ENCODE measurements at places on chromosomes 5 and 9.
A peak's percentile ranks its signal among the peaks of the same experiment; 100 is the strongest.

GRCh38 chr5:29744618-29745017, 1448.9 kb upstream of the CDH6 start:
- no peak for DNase-seq

GRCh38 chr9:124964056-124964455, 23.2 kb upstream of the GOLGA1 start:
- no peak for DNase-seq

DNA sequence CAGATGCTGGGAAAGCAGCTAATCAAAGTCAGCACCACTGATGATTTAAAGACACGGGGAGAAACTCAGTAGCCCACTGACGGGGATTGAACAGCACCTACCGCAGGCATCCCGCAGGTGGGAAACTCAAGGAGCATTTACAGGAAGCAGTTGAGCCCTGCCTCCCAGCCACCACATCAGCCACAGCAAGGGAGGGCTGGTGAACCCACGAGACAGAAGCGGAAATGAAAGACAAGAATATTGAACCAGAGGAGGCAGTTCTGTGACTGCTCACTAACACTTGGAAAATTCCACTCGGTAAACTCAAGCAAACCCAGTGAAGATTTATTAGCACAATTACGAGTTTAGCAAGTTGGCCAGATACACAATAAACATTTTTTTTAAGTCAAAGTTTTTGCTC, 10.6 kb upstream of the FAM163B start:
- DNase-seq = no peak

- no peak for DNase-seq
These were observed 83.0 kb downstream of the GADD45G start for GRCh38 chr9:89687848-89688247.

DNA sequence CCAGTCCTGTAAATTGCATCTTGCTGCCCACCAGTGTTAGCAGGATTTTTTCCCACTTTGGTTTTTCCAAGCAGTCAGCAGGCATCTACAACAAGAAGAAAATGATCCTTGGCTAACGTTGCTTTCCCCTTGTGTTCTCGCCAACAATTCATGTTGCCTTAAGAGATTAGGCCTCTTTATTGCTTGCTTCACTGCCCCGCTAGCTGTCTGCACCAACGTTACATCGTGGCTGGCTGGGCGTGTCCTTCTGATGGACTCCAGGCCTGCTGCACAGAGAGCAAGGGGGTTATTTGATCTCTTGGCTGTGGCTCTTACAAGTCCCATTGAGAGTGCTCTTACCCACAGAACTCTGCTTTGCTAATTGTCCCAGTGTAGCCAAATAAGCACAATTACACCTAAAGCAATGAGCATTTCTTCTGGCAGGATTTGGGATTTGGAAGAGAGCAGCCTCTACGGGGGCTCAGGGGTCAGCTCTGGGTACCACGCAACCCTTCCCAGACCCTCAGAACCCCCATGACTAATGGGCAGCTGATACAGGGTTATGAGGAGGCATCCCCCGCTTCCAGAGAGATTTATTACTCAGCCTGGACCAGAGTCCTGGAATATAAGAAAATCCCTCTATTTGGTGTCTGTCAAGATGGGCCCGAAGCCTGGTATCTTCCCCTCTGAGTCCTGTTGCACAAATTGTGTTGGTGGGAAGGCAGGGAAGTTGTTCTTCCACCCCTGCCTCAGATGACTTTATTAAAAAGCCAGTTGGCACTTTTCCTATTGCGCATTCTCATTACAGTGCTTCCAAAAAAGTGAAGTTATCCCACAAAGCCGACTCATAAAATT, 17.6 kb downstream of the DCANP1 start:
- DNase-seq = peak; percentile 49

- no peak for DNase-seq
These were observed 29.8 kb downstream of the PCDHAC2 start for GRCh38 chr5:140996060-140996459.

DNA sequence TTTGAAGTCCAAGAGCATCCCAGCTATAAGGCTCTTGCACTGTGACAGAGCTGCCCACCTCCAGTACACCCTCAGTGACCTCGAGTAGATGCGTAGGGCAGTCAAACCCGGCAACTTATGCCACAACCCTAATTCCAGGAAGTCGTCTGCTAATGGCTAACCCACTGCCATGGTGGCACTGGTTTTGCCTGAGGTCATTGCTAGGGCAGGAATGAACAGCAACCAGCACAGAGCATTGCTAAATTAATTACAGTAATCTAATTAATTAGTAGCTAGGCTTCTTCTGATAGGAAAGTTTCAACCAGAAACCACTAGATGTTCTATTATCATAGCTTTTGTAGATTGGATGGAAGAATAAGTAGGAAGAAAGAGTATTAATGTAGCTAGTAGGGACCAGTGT, 122.8 kb downstream of the DPYSL3 start:
- DNase-seq = no peak

- no peak for DNase-seq
These were observed 203.9 kb upstream of the CDH9 start for GRCh38 chr5:27242258-27242626.

DNA sequence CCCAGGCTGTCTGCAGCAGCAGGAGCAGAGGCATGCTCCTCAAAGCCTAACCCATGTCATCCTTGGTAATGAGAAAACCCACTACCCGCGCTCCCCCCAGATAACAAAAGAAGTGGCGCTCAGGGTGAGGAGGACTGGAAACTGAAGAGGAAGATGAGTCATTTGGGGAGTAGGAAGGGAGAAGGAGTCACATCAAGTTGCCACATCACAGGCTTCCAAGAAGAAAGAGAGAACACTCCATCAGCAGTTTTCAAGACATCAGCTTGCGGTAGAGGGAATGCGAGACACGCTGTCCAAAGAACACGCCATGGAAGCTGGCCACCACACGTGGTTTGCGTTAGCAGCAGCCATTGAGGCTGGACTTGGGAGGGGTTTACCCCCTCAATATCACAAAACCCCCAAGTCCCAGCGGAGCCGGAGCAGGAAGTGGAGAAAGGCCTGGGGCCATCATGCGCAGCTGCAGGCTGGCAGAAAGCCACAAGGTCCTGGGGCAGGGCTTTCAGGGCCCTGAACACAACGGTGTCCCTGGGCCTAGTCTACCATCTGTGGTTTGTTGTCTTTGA, 41.5 kb downstream of the SH3PXD2B start:
- DNase-seq = peak; percentile 98

- no peak for DNase-seq
These were observed 2.2 kb downstream of the FNIP1 start for GRCh38 chr5:131794586-131794985.

DNA sequence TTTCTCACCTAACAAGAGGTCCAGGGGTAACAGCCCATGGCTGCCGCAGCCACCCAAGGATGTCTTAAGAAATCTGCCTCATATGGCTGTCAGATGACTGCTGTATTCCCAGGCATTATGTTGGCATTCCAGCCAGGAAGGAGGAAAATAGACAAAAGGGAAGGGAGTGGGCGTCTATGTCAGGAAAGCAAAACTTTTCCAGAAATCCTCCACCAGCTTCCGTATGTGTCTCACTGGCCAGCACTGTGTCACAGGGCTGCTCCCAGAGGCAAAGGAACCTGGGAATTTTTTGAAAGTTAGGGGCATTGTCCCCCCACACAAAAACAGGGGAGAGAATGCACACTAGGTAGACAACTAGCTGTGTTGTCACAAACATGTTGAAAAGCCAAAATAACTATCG, 7.3 kb downstream of the BHMT2 start:
- DNase-seq = no peak

GRCh38 chr5:74540622-74541021, 99.9 kb downstream of the ENC1 start:
- no peak for DNase-seq

DNA sequence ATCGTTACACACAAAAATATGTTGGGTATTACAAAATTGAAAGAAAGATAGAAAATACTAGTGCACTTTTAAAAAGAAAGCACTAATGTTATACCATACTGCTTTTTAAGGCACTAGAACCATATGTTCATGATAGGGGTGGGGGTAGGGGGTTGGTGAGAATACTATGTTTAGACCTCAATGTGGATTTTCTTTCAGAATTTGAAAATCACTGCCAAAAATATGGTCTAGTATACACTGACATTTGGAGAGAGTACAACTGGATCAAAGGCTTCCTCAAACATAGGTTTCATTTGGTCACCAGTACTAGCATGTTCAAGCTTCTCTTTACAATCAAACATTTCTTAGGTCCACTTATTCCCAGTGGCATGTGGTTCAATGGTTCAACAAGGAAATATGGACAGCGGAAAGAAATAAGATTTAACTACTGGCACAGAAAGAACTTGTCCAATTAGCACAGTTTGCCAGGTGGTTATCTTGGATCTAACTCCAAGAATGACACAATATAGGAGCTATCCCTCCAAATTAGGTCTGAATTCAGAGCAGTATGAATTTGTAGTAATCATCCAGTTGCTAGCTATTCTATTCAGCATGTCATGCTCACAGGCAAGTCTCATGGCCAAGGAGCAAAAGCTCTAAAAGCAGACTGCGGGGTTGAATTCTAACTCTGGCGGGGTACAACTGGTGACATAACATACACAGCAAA, 139.3 kb downstream of the SLC24A2 start:
- no peak for DNase-seq

DNA sequence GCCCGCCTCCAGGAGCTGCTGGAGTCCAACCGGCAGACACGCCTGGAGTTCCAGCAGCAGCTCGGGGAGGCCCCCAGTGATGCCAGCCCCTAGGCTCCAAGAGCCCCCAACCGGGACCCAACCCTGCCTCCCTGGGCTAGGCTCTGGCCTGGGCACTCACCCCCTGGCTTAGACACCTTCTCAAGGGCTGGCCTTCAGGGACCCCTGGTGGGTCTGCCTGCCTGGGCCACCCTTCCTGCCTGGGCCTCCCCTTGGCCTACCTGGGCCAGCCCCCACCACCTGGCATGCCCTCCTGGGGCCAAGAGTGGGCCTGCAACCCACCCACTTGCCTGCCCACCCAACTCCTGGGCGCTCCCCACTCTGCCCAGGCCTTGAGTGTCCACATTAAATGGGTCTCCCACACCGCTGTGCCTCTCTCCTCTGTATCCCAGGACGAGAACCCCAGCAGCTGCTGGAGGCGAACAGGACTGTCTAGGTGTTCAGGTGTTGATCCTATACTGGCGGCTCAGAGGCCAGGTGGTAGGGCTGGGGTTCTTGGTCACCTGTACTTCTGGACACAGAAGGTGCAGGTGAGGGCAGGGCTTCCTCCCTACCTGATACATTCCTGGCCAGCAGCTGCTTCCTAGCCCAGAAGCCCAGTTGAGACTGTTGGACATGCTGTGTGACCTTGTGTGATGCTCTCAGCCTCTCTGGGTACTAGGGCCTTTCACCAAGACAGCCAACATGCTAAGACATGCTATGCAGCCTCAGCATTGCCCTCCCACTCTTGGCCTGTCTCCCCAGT, 3.6 kb downstream of the BBLN start:
- DNase-seq = no peak

- no peak for DNase-seq
These were observed 220.6 kb upstream of the MAP3K1 start for GRCh38 chr5:56594792-56595191.

DNA sequence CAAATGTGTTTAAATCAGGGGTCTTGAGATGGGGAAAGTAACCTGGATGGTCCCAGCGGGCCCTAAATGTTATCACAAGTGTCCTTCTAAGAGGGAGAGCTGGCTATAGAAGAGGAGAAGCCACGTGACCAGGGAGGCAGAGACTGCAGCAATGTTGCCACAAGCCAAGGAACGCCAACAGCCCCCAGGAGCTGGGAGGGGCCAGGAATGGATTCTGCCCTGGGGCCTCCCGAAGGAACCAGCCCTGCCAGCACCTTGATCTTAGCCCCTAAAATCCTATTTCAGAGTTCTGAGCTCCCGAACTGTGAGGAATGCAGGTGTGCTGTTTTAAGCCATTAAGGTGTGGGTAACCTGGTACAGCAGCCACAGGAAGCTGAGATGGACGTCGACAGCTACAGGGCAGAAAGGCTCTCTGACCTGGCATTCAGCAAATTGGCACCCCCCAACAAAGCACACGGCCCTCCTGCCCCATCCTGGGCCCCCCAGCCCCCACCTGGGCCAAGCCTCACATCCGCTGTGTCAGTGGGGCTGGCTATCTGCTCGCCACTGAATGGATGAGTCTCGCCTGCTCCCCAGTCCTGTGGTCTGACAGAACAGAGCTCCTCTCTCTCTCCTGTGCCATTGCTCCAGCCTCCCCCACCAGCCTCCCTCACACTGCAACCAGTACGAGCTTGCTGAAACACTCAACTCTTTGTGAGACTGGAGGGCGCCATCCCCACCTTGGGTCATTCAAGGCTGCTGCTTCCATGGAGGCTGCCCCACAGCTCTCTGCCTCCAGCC, 78.8 kb downstream of the ADAMTS2 start:
- no peak for DNase-seq

DNA sequence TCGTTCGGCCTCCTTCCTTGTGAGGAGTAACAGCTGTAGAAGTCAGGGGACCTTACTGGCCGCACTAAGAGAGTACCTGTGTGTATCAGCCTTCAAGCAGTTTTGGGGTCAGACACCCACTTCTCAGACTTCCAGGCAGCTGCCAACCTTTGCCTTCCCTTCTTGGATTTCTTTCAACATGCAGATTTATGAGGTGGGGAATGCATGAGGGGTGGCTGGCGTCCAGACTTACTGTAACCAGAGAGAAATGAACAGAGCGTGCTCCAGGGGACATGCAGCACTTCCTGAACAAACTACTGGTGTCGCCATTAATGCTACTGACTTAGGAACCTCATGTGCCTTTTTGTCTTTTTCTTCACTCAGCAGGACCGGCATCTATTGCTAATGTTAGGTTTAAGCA, 46.7 kb downstream of the INSYN2B start:
- DNase-seq = no peak

- no peak for DNase-seq
These were observed 211.3 kb downstream of the FAM114A2 start for GRCh38 chr5:153827397-153827796.

GRCh38 chr9:70554881-70555280, 140.4 kb upstream of the KLF9 start:
- no peak for DNase-seq

GRCh38 chr9:135521608-135522095, 412 bp downstream of the LCN1 start:
- no peak for DNase-seq

DNA sequence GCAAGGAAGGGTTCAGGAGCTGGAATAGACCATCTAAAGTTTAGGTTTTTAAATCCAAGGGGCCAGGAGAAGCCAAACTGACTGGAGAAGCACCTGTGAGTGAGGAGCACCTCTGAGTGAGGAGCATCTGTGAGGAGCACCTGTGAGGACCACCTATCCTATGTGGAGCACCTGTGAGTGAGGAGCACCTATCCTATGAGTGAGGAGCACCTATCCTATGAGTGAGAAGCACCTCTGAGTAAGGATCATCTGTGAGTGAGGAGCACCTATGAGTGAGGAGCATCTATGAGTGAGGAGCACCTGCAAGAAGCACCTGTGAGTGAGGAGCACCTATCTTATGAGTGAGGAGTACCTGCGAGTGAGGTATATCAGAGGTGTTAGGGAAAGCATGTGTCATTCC, 8.0 kb upstream of the OR1Q1 start:
- DNase-seq = no peak

DNA sequence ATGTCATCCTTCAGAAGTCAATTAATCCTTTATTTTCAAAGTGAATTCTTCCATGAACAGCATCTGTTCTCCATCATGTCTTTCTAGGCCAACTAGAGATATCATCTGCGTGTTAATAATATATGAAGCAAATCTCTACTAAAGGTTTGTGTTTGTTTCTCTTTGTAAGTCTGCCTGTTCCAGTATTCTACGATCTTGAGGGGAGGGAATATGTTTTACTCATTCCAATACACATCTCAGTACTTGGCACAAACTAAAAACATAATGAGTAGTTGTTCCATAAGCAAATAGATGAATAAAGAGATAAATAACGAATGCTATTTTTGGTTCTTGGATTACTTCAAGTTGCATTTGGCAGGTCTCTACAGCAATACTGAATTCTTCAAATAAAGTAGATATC, 470.7 kb upstream of the GRIN3A start:
- DNase-seq = no peak

- DNase-seq = no peak
These were observed 638 bp downstream of the MARCHF3 start for GRCh38 chr5:127029581-127030258.
